Left forelimb (tissue), 1 donor: ENCODE measurements at places on chromosomes 2 and 18.

DNA sequence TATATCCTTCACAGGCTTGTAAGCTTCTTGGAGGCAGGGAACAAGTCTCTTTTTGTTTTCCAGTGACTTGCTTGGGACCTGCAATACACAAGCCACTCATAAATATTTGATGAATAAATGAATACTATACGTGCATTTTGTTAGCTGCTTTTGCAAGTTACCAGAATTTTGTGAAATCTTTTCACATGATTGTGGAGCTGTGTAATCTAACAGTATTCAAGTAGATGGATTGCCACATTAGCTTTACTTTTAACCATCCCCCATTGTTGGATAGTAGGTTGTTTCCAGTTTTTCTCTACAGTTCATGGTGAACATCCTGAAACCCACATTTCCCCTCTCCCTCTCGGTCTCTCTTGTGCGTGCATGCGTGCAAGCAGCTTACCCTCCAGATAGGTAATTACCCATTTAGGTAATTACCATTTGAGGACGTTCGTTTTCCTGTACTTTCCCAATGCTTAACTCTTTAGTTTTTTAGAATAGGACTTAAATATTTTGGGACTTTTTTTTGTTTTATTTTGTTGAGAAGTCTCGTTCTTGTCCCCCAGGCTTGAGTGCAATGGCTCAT, 12.5 kb downstream of the ZNF407 start:
- DNase-seq, result no peak

GRCh38 chr18:78716022-78716421, 263.6 kb upstream of the SALL3 start:
- DNase-seq, result no peak

- DNase-seq, result no peak
Measured at GRCh38 chr2:241929551-241930490, 60.3 kb downstream of the RTP5 start.

GRCh38 chr2:170344663-170345346, 166.9 kb downstream of the MYO3B start:
- DNase-seq, result no peak

DNA sequence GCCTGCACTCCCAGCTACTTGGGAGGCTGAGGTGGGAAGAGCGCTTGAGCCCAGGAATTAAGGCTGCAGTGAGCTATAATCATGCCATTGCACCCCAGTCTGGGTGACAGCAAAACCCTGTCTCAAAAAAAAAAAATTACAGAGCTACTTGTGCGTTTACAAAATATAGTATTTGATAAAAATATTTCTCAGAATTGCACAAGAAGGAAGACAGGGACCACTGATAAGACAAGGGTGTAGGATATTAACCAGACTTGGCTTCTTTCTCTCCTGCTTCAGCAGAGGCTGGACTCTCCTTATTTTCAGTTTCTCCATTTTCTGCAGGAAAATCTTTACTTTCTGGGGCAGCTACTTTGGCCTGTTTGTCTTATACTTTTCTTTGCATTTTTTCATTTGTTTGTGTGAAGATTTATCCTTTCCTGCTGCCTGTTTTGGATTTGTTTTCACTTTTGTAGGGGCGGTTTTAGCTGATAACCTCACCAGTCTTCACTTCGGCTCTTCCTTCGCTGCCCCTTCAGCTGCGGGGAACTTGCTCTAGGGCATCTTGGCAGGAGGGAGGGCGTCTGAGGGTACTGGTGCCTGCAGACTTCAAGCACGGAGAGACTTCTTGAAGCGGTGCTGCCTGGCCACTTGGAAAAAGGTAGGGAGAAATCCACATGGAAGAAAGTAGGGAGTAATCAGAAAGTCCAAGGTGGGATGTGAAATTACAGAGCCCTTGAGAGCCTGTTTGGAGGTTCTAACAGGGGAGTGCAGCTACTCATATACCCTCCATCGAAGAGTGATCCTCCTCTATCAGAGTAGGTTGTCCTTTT, 14.9 kb upstream of the ZDBF2 start:
- DNase-seq, result no peak
